Activated CD8-positive, alpha-beta T cell treated with anti-CD3 and anti-CD28 coated beads for 36 hours (primary cell): ENCODE measurements at places on chromosomes 1 and 21. TPM values are rescaled to one million over a fixed set of nuclear protein-coding genes. Genes with fewer than 3 reads are reported as not detected.

DNA sequence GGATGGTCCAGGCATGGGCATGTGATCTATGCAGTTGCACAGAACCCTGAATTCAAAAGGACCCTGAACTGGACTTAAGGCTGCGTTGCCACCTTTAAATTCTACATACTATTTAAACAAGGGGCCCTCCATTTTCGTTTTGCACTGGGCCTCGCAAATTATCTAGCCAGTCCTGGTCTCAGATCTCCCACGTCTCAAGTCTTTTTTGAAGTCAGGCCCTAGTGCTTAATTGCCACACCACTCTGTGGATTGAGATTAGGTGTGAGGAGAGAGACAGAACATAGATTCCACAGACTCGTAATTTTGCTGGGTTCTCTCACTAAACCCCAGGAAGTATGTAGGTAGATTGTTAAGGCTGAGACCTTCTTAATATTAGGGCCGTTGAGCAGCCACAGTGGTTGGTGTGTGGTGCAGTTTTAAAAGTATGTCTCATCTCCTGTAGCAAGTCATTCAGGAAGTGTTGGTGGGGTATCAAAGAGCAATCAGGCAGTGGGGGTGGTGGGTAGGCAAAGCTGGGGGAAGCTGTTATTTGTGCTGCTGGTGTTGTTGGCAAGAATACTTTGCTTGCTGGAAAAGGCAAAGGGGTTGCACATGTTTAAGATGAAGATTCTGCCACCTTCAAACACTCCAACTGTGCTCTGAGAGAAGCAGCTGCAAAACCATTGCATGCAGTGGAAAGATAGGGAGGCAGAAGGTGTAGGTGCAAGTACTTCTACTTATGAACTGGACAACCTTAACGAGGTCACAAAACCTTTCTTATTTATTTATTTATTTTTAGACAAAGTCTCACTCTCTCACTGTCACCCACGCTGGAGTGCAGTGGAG, 11.2 kb downstream of the CD84 start:
- peak; percentile 92 for DNase-seq

DNA sequence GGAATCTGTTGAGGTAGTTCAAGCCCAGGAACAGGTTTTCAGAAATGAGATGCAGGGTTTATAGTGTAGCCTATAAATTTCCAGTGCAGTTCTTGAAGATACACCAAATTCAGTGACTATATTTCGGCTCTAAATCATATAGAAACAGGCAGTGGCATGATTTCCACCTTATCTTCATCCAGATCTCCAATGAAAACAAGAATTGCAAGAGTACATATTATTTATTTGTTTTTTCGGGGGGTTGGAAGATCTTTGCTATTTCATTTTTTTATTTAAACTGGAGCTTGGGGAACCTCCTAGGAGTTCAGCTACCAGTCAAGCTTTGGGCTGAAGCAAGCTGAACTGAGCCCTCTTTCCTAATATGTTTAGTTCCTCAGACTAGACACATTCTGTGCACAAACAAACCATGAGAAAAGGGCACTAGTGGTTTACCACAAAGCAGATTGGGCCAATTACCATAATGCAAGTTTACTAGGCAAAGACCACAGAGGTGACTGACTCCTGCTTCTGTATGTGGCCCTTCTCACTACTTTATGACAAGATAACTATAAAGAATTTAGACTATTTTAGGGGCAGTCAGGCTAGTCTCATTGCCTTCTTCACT, 68.5 kb downstream of the RGS2 start:
- DNase-seq, result no peak

DNA sequence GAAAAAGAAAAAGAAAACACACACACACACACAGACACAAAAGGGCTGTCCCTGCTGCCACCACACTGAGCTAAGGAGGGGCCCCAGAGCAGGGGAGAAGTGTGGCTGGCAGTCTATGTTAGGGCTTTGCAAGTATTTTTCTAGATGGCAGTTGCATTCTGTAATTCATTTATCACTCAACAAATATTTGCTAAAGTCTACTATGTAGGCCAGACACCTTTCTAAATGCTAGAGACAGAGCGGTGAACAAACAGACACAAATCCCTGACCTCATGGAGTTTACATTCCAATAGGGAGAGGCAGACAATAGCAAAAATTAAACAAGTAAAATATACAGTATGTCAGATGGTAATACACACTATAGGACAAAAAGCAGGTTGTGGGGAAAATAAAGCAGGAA, 20.2 kb downstream of the WDR64 start:
- DNase-seq, result no peak

- peak; percentile 59 for DNase-seq
Observed at GRCh38 chr1:1066403-1067283, 7.5 kb downstream of the RNF223 start.

- no peak for DNase-seq
Observed at GRCh38 chr1:159687511-159687910, 26.9 kb downstream of the CRP start.

GRCh38 chr1:156134716-156135435, 18.5 kb upstream of the SEMA4A start:
- DNase-seq, result no peak

Gene REN
- total RNA-seq, result not detected

DNA sequence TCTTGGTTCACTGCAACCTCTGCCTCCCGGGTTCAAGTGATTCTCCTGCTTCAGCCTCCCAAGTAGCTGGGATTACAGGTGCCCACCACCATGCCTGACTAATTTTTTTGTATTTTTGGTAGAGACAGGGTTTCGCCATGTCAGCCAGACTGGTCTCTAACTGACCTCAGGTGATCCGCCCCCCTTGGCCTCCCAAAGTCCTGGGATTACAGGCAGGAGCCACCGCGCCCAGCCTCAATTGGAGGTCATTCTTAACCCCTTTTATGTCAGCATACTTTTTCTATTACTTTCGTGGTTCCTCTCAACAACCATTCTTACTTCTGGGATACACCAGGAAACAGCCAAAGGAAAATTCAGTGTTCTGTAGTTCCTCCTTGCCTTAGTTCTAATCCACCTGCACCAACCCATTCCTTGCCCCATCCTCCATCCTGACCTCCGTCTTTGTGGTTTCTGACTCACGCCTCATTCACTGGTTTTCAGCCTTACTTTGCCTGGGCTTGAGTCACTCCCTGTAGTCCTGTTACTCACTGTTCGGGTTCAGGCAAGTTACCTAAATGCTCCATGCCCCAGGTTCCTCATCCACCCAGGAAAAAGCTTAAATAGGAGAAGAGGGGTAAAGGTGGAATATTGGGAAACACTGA, 12.9 kb upstream of the BCL10 start:
- DNase-seq, result peak; percentile 17

Gene GRHL3
- not detected for total RNA-seq

Gene TAS1R1
- not detected for total RNA-seq

- DNase-seq, result no peak
Observed at GRCh38 chr1:192763756-192764155, 45.1 kb upstream of the RGS2 start.

Gene TNFRSF25
- total RNA-seq, result 55.8 TPM

Gene OR2G3
- not detected for total RNA-seq

Gene CGN
- 1.7 TPM for total RNA-seq

Gene TNFRSF18
- total RNA-seq, result 126 TPM

DNA sequence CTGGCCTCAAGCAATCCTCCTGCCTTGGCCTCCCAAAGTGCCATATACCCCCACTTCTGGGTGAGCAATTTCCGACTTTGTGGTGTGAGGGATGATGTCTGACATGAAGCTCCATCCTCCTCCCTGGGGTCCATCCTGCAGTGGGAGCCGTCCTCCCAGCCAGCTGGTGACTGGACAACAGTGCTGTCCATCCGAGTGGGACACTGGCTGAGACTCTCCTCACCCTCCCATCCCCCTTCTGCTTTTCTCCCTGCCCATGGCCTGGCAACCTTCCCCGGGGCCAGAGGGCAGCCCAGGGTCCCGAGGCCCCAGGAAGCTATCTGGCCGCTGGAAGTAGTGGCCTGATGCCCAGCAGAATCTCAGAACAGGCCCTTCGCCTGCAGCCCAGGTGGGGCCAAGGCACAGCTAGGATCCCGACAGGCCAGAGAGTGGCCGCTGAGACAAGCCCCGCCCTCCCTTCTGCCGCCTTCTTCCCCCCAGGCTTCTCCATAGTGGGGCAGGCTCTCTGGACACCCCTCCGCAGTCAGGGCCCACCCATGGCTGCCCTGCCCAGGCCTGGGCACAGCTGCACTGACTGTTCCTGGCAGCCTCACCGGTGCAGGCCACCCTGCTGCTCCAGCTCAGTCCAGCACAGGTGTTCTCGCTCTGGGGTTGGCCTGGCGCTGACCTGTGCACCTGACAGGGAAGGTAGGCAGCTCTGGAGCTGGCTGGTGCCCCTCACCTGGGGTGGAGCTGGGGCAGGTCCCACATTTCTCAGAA, 8.4 kb upstream of the FAAP20 start:
- DNase-seq, result no peak

Gene BRDT
- total RNA-seq, result not detected

- DNase-seq, result no peak
Observed at GRCh38 chr1:219330669-219331068, 157.0 kb downstream of the LYPLAL1 start.

- DNase-seq, result no peak
Observed at GRCh38 chr1:232883992-232884661, 66.3 kb upstream of the NTPCR start.

- no peak for DNase-seq
Observed at GRCh38 chr1:212651521-212651920, 43.0 kb downstream of the ATF3 start.

DNA sequence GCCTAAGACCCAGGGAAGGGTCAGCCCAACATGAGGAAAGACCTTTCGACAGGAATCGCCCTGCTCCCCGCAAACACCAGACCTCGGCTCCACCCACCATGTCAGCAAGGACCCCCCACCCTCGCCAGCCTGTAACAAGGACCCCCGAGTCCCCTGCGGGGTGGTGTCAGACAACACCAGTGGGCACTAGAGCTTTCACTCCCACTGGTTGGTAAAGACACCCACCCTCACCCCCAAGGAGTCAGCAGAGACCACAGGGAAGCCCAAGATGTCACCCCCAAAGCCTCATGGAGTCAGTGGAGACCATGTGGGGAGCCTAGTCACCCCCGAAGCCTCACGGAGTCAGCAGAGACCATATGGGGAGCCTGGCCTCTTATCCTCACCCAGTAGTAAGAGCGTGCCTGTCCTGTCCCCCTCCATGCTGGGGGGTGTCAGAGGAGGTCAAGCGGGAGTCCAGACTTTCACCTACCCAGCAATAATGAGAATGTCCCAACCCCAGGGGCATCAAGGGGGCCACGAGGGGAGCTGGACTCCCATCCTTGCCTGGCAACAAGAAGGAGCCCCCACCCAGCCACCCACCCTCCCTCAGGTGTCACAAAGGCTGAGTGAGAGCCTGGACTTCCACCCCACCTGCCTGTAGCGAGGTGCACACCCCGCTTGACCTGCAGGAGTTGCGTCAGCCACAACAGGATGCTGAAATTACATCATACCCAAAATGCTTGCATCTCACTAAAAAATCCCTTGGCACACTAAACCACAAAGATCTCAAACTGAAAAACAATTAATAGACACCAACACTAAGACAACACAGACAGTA, 24.8 kb downstream of the SLC19A1 start:
- DNase-seq, result peak; percentile 46

Gene C4BPA
- total RNA-seq, result not detected

- DNase-seq, result no peak
Observed at GRCh38 chr1:240497908-240498307, 114.0 kb downstream of the GREM2 start.

Gene SNAP47
- 25.5 TPM for total RNA-seq

DNA sequence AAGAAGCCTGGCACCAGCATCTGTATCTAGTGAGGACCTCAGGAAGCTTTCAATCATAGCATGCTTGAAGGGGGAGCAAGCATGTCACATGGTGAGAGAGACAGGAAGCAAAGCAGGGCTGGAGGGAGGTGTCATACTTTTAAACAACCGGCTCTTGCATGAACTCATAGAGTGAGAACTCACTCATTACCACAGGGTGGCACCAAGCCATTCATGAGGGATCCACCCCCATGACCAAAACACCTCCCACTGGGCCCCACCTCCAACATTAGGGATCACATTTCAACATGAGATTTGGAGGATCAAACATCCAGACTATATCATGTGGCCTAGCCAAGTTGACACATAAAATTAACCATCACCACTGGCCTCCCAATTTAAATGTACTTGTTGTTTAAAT, 125.1 kb upstream of the KCND3 start:
- peak; percentile 3 for DNase-seq

GRCh38 chr1:107867422-107867821, 97.6 kb downstream of the VAV3 start:
- no peak for DNase-seq

GRCh38 chr1:196102826-196103225, 505.4 kb downstream of the KCNT2 start:
- no peak for DNase-seq

Gene GREM2
- total RNA-seq, result not detected

- no peak for DNase-seq
Observed at GRCh38 chr1:245378745-245379144, 224.0 kb downstream of the KIF26B start.

DNA sequence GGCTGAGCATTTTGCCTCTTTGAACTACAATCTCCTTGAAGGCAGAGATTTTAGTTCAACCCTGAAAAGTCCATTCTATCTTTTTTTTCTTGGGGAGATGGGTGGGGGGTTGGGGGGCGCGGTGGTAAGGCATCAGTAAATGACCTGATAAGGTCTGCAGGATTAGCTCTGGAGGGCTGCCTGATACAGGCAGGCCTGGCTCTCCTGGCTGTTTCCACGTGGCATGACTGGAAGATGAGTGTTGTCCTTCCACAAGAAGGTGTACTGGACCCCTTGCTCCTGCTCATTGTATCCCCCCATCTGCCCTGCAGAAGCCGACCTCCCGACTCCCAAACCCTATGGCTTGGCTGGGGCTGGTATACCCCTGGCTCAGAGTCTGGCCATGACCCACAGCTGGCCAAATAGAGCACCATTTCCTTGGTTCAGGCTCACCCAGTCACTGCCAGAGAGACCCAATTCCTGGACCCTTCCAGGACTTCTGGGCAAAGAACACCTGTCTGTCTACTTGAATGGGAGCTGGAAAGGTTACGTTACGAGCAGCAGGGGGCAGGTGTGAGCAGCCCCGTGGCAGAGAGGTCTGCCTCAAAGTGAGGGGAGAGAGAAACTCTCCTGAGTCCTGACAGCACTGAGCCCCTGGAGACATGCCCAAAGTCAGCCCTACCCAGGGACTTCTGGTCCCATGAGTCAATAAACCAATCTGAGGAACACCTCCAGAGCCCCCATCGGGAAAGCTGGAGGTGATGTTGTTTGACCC, 17.0 kb downstream of the DHRS3 start:
- DNase-seq, result peak; percentile 64

- DNase-seq, result peak; percentile 64
Observed at GRCh38 chr1:150563340-150564038, 14.3 kb downstream of the ADAMTSL4 start.

GRCh38 chr1:58754073-58754613, 29.7 kb downstream of the JUN start:
- DNase-seq, result no peak

Gene GAS5
- 1,276 TPM for total RNA-seq
